ENCODE measurements at places on chromosomes 11 and 22.
A peak's percentile ranks its signal among the peaks of the same experiment; 100 is the strongest.

DNA sequence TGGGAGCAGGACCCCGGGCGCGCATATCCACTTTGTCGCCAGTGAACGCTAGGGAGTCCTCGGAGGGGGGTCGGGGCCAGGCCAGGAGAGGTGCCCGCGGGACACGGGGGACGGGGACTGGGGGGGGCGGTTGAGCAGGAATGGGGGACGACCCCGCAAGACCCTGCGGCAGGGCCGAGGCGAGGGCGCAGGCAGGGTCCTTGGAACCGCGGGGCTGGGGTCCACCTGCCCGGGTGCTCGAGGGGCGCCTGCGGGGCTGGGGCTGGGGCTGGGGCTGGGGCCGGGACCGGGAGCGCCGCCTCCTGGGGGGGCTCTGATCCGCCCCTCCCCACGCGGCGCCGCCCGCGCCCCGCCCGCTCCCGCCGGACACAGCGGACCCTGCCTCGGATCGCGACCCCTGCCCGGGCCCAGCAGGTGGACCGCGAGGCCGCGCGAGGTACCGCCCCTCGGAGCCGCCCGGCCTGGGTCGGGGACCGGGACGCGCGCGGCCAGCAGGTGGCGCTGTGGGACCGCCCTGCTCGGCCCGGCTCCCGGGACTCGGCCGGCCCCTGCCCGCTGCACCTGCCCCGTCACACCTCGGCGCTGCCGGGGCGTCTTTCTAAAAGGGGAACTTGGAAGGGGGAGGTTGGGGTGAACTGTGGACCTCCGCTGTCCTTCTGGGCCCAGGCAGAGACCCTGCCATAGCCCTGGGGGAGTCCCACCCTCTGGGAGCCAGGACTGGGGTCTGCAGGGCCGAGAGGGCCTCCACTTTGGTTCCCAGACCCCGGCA lies 11.0 kb downstream of the CRELD2 start:
- DNase-seq, result peak; percentile 56

DNA sequence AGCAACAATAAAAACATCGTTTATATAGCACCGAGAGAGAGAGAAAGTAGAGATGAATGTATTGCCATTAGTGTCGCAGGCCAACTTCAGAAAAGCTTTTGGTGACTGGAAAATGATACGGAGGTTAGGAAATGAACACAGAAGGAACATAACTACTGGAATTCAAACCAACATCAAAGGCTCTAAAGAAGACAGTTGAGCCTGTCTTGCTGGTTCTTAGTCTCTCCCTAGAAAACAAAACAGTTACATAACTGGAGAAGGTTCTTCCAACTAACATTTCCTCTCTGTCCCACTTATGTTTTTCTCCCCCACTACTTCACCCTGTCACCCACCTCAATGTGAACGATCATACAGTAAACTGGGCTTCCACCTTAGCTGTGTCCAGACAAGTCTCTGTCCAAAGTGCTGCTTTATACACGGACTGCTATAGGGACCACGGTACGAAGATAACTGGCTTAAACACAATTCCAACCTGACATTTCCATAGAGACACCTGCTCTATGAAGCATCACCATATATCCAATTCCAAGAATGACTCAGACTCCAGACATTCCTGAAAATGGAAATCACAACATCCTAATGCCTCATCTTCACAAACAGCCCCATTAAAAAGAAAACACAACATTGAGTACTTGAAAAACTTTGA lies 85.2 kb upstream of the ARHGAP32 start:
- no peak for DNase-seq

- no peak for DNase-seq
Observed at GRCh38 chr22:39530116-39530515, 2.4 kb downstream of the RPS19BP1 start.

DNA sequence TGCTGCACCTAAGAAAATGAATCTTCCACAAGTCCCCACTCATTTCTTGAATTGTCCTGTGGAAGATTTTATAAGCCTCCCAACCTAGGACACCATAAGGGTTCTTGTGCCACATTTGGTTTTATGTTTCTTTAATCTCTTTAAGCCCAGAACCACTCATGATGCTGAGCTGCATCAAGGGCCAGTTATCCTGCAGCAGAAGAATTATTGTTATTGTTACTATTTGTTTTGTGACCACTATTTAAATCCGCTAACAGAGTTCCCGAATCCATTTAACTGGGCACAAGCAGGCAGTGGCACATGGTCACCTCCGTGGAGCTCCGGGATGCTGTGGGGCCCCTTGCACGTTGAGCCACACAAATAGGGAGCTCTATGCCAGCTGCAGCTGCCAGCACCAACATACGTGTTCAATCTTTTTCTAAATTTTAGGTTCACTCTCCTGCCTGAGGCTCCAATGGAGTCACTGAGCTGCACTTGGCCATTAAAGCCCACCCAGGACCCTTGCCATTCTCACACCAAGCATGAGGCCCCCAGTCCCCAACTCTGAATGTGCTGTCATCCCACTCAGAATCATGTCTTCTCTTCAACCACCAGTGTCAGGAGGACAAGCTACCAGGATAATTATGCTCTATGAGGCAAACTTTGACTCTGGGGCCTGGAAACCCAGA lies 60.6 kb downstream of the DGCR2 start:
- no peak for DNase-seq

GRCh38 chr11:22460181-22460580 lies 122.0 kb downstream of the SLC17A6 start:
- DNase-seq, result no peak

GRCh38 chr11:69294571-69295078 lies 670 bp downstream of the MYEOV start:
- DNase-seq, result no peak

DNA sequence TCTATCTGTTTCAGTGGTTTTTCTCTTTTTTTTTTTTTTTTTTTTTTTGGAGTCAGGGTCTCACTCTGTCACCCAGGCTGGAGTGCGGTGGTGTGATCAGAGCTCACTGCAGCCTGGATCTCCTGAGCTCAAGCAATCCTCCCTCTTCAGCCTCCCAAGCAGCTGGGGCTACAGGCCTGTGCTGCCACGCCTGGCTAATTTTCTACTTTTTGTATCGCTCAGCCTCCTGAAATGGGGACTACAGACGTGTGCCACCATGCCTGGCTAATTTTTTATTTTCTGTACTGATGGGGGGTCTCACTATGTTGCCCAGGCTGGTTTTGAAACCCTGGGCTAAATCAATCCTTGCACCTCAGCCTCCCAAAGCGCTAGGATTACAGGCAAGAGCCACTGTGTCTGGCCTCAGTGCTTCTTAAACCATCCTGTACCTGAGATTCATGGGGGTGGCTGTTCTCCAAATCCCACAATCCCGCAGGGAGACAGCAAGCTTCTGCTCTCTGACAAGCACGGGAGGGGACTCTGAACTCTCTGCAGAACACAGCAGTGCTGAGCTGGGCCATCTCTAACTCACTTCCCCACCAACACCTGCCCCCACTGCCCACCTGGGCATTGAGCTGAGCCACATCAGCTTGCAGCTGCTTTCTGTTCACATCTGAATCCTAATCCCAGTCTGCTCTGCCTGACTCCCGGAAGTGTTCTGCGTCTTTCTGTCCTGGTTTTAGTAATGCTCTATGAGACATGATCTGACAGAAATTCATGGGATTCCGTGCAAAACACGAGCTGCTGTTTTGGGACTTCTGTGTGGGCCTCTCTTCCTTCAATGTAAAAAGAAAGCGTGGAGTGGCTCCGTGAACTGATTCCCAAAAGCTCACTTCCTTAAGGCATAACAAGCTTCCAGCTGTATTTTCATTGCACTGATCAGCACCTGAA lies 400.0 kb downstream of the LARGE1 start:
- DNase-seq, result no peak
